Bone marrow (tissue), 2 donors: ENCODE measurements at places on chromosomes 1 and 21.

GRCh38 chr1:116766616-116767469, 12.6 kb downstream of the CD2 start:
- DNase-seq = no peak

GRCh38 chr21:21051109-21052055, 53.2 kb downstream of the NCAM2 start:
- DNase-seq = no peak

DNA sequence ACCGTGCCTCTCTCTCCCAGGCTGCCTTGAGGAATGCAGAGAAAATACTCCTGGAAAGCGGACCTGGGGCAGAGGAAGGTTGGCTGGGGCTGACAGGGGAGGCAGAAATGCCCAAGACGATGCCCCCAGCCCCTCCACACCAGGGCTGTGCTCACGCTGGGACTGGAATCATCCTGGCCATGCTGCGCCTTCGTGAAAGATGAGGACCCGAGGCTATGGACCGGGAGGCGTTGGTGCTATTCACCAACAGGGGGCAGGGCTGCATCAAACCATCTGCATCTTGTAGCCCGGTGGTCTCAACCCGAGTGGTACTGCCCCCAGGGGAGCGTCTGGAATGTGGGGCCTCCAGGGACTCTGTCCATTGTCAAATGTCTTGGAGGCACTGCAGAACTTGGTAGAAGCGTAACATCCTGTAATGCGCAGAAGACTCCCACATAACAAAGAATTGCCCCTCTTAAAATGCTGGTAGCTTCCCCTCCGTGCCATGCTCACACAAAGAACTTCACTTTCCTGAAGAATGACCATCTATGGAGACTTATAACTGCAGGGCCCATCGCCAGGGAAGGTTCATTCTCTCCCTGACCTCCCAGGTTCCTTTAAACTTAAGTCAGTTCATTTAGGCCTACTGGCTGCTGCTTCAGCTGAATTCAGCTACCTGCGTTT, 251.2 kb downstream of the RRAGC start:
- no peak for DNase-seq

- no peak for DNase-seq
Observed at GRCh38 chr1:170707959-170708655, 44.2 kb downstream of the PRRX1 start.

GRCh38 chr1:182410620-182411273, 10.3 kb upstream of the TEDDM1 start:
- no peak for DNase-seq
